ENCODE measurements at places on chromosomes 11 and 22.
A peak's percentile ranks its signal among the peaks of the same experiment; 100 is the strongest.

DNA sequence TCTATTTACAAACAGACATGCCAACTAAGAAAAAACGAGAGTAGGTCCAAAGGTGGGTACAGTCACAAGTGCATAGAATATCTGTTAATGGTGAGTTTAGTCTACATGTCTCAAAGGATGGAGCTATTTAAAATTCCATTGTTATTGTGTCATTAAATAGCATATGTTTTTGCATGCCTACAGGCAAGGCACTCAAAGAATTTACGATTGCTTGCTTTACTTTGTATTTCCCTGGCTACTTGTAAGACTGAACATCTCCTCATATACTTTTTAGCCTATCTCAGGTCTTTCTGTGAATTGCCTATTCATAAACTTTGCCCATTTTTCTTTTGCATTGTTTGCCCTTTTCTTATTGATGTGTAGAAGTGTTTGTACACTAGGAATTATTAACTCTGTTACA, 39.7 kb downstream of the DEUP1 start:
- no peak for DNase-seq

DNA sequence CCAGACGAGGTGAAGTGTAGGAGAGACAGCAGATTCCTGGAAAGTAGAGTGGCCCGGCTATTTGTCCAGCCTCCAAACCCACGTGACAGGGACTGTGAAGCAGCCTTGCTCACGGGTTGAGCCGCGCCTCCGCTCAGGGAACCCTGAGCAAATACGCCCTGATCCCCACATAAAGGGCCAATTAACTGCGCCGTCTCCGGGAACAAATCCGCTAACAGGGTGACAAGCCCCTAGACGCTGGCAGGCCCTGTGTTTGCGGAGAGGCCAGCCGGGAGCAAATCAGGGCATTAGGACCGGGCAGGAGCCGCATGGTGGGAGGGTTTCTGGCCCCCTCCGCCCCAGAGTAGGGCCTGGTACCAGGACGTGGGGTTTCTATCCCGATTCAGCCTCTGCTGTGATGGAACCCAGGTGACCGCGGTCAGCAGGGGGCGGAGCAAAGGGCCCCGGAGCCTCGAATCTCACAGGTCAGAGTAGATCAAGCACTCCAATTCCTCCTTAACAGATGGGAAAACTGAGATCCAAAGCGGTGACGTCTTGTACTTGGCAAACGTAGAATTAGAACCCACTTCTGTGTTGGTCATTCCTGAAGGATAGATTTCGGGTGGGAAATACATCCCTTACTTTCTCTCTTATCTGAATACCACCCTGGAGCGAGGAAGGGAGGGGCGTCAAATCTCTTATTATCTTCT, 2.0 kb upstream of the ROBO3 start:
- no peak for DNase-seq

DNA sequence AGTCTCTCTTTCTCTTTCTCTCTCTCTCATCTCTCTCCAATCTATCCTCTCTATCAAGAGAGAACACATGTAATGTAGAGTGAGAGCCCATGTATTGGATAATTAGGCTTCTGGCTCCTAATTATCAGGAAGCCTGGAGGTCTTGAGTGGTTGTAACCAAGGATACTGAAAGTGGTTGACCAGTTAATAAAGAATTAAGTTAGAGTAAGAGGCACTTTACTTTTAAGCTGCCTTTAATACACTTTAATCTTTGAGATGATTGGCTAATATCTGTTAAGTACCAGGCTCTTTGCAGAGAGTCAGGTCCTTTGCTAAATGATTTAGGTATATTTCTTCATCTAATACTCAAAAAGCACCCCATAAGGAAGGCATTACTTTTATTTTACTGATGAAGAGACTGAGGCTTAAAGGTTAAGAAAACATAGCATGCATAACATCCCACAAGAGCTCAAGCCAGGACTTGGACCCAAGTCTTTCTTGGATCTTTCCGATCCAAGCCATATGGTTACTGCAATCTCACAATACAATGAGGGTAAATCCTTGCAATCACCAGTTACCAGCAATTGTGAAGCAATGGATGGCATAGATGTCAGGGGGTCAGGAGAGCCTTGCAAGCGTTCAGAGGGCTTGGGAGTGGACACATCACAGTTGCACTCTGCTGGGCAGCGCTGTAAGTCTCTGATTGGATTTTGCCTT, 22.1 kb downstream of the CD44 start:
- no peak for DNase-seq

- no peak for DNase-seq
Measured at GRCh38 chr11:96257972-96258934, 84.7 kb downstream of the MAML2 start.

DNA sequence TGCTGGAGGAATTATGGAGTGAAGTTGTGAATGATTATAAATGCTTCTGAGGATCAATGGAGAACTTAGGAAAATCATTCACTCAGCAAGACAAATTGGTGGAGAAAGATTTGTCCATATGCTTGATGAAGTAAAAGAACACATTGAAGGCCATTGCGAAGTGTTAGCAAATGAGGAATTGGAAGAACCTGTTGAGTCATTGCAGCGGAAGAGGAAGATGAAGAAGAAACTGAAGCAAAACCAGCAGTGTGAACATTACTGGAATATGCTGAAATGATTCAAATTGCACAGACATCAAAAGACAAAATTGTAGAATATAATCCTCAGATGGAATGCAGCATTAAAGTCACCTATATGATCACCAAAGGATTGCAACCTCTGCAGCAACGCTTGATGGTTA, 168.1 kb downstream of the ADAMTS15 start:
- DNase-seq = no peak

GRCh38 chr11:3849297-3849874, 6.1 kb upstream of the STIM1 start:
- no peak for DNase-seq

GRCh38 chr11:2652333-2653197, 47.2 kb downstream of the KCNQ1OT1 start:
- no peak for DNase-seq

DNA sequence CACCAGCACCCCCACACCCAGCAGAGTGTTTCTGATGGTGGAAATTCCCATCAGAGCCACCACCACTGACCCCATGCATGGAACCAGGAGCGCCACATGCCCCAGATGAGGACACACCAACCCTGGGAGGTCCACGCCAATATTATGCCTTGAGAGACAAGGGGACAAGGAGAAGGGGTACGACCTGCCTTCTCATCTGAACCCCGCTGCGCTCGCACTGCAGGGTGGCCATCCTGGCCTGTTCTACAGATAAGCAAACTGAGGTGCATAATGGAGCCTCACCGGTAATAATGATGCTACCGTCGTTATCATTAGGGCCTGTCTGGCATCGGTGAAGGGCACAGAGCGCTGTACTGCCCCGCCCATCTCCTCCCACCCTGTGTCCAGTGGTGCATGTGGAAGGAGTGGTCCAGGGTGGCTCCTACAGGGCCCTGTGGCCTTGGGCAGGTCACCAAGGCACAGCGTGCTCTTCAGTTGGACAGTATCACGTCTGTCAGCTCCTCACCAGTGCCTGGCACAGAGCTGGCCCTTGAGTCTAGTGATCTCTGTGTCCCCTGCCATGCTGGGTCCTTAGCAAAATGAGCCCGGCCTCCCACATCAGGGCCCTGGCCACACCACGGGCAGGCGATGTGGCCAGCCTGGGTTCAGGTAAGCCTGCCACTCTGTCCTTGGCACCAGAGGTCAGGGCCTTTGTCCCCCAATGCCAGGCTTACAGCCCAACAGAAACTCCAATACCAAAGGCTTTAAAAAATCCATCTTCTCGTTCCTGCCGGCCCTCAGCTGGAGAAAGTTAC, 92.2 kb downstream of the PHF21B start:
- peak; percentile 32 for DNase-seq
